Fibroblast of villous mesenchyme (primary cell): ENCODE measurements at places on chromosomes 5 and 9. TPM values are rescaled to one million over a fixed set of nuclear protein-coding genes. Genes with fewer than 3 reads are reported as not detected.

The PPP1R2B gene
- under 0.01 TPM in 2 replicates for total RNA-seq

The OLFML2A gene
- total RNA-seq = 4.3 and 5.5 TPM in 2 replicates

The PRR16 gene
- 11.6 and 22.0 TPM in 2 replicates for total RNA-seq

The NR5A1 gene
- total RNA-seq = not detected in 2 replicates

The PCDHGA7 gene
- total RNA-seq = 3.5 and 4.5 TPM in 2 replicates

The LSM11 gene
- 4.5 and 5.6 TPM in 2 replicates for total RNA-seq

The IFNB1 gene
- not detected in 2 replicates for total RNA-seq

The CETN3 gene
- 7.1 and 15.5 TPM in 2 replicates for total RNA-seq

The HTR1A gene
- total RNA-seq = not detected in 2 replicates

The OLFM1 gene
- total RNA-seq = 0.43 and 0.64 TPM in 2 replicates
